HCT116 (cell line): ENCODE measurements at places on chromosomes 7 and 10. TPM values are rescaled to one million over a fixed set of nuclear protein-coding genes. Genes with fewer than 3 reads are reported as not detected.

GRCh38 chr7:29369909-29370488 lies 175.4 kb downstream of the CHN2 start:
- H3K4me3 ChIP-seq: no peak overlapping the region
- H3K27me3 ChIP-seq: no peaks in the 10 kb centered on the region
- no peak overlapping the region for H3K27ac ChIP-seq
- DNase-seq: no peak
- peaks cover 22% of the 10 kb centered on the region for H3K4me1 ChIP-seq
- no peaks in the 10 kb centered on the region for H3K36me3 ChIP-seq

- H3K27me3 ChIP-seq: no peaks in the 10 kb centered on the region
- peak overlapping the region; percentile 50 for H3K27ac ChIP-seq
- H3K36me3 ChIP-seq: no peaks in the 10 kb centered on the region
- peak; percentile 78 for DNase-seq
- H3K4me1 ChIP-seq: peaks cover 15% of the 10 kb centered on the region
These were observed 88.3 kb upstream of the CYP26C1 start for GRCh38 chr10:92972066-92972870.

The BMI1 gene
- total RNA-seq: 81.1 TPM

- no peak overlapping the region for H3K4me3 ChIP-seq
- H3K27me3 ChIP-seq: no peaks in the 10 kb centered on the region
- H3K4me1 ChIP-seq: no peaks in the 10 kb centered on the region
- no peaks in the 10 kb centered on the region for H3K36me3 ChIP-seq
- no peak overlapping the region for H3K27ac ChIP-seq
These were observed 673.7 kb downstream of the SUGCT start for GRCh38 chr7:40808378-40808942.

The PIP4K2A gene
- 41.9 TPM for total RNA-seq

- H3K27me3 ChIP-seq: no peaks in the 10 kb centered on the region
- H3K27ac ChIP-seq: no peak overlapping the region
- no peak overlapping the region for H3K4me3 ChIP-seq
- H3K4me1 ChIP-seq: no peaks in the 10 kb centered on the region
- no peaks in the 10 kb centered on the region for H3K36me3 ChIP-seq
- DNase-seq: no peak
These were observed 753.8 kb downstream of the AUTS2 start for GRCh38 chr7:70352088-70352487.

- no peak overlapping the region for H3K4me3 ChIP-seq
- H3K36me3 ChIP-seq: no peaks in the 10 kb centered on the region
- H3K4me1 ChIP-seq: peaks cover 3% of the 10 kb centered on the region; the same call in 1 of the 2 replicates
- DNase-seq: no peak
- H3K27ac ChIP-seq: no peak overlapping the region
These were observed 12.8 kb downstream of the SNX8 start for GRCh38 chr7:2301511-2301863.

The SPDYE2 gene
- total RNA-seq: not detected

DNA sequence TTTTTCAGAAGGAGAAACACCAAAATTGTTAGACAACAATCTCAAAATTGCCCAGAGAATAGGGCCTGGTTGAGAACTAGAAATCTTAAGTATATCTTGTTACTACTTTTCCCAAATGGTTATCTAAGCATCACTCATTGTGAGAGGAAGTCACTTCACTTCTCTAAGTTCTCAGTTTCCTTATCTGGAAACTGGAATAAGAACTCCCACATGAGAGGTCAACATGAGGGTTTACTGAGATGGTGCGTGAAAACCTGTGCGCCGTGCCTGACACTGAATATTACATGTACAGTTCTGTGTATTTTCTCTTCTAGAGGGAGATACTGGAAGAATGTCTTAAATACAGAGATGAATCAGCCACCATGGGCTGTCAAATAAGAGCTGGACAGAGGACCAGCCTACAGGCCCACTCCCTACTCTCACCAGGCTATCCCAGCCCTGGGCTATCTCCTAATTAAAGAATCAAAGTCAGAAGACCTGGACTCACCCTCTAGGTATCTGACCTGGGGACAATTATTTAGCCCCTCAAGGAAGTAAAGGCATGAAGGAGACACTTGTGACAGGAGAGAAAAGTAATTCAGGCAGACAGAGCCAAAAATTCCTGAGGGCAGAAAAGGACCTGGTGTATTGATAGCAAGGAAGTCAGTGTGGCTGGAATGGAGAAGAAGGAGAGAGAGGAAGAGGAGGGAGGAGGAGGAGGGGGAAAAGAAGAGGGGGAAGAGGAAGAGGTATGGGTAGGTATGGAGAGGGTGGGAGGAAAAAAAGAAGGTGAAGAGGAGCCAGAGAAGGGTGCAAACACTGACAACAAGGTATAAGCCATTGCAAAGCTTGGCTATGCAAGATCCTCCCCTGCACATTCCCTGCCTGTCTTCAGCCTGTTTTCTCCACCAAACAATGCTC lies 44.9 kb downstream of the CCDC71L start:
- H3K27me3 ChIP-seq: no peaks in the 10 kb centered on the region
- no peak overlapping the region for H3K4me3 ChIP-seq
- DNase-seq: no peak
- H3K36me3 ChIP-seq: no peaks in the 10 kb centered on the region
- no peak overlapping the region for H3K27ac ChIP-seq

DNA sequence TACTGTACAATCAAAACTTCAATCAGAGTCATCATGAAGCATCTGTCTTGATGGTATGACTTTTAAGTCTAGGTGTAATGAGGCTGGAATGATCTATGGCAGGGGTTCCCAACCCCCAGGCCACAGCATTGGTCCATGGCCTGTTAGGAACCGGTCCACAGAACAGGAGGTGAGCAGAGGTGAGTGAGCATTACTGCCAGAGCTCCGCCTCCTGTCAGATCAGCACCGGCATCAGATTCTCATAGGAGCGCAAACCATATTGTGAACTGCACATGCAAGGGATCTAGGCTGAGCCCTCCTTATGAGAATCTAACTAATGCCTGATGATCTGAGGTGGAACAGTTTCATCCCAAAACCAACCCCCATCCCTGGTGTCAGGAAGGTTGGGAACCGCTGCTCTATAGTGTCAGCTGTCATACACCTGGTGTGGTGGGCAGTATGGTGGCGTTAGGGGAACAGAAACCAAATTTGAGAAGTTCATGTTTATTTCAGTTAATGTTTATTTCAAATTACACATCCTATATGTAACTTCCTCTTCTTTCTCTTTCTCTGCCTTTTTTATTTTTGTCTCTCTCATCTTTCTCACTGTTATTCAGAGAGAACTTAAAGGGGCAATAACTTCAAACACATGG lies 432.6 kb downstream of the TNS3 start:
- no peak overlapping the region for H3K4me3 ChIP-seq
- H3K4me1 ChIP-seq: no peaks in the 10 kb centered on the region
- no peak for DNase-seq
- no peaks in the 10 kb centered on the region for H3K27me3 ChIP-seq
- no peak overlapping the region for H3K27ac ChIP-seq
- no peaks in the 10 kb centered on the region for H3K36me3 ChIP-seq

DNA sequence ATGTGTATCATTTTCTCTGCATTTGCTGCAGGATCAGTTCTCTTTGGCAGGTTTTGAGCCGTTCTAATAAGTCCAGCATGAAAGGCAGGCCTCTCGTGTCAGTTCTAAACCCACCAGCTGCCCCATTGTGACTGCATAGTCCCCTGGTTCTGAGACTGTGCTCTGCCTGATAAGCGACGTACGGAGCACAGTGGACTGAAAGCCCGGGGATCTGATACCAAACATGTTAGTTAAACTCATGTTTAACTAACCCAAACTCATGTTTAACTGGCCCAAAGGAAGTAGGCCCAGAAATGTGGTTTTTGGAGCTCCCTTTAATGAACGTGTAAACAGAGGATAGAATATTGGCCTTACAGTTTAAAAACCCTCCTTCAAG lies 98.0 kb upstream of the PDCD4 start:
- H3K36me3 ChIP-seq: no peaks in the 10 kb centered on the region
- no peak overlapping the region for H3K4me3 ChIP-seq
- peak overlapping the region; percentile 61; the same call in 1 of the 2 replicates for H3K27ac ChIP-seq
- no peaks in the 10 kb centered on the region for H3K27me3 ChIP-seq
- peaks cover 40% of the 10 kb centered on the region for H3K4me1 ChIP-seq

The SPDYE8 gene
- total RNA-seq: not detected
